ENCODE measurements at places on chromosomes 12 and 14. TPM values are rescaled to one million over a fixed set of nuclear protein-coding genes. Genes with fewer than 3 reads are reported as not detected.

Gene PTGER2
- 1.1 TPM for total RNA-seq

Gene CFAP251
- total RNA-seq, result 8.9 TPM

Gene KIF21A
- 54.1 TPM for total RNA-seq

Gene RTL1
- 159 TPM for total RNA-seq

Gene SPIC
- not detected for total RNA-seq

Gene SPX
- 2.6 TPM for total RNA-seq

Gene SLC25A47
- total RNA-seq, result not detected

Gene MON2
- total RNA-seq, result 50.2 TPM

Gene COX8C
- total RNA-seq, result not detected

Gene SERPINA10
- 2.6 TPM for total RNA-seq

Gene CCDC175
- total RNA-seq, result 0.20 TPM

Gene ARMH4
- 31.5 TPM for total RNA-seq

Gene SCNN1A
- total RNA-seq, result 23.1 TPM

Gene PRB2
- total RNA-seq, result not detected

Gene KSR2
- 1.8 TPM for total RNA-seq

Gene B4GALNT3
- 58.3 TPM for total RNA-seq

Gene KERA
- total RNA-seq, result not detected

All from progenitor cell of endocrine pancreas (in vitro differentiated cells).